ENCODE measurements at places on chromosomes 6 and 20.

DNA sequence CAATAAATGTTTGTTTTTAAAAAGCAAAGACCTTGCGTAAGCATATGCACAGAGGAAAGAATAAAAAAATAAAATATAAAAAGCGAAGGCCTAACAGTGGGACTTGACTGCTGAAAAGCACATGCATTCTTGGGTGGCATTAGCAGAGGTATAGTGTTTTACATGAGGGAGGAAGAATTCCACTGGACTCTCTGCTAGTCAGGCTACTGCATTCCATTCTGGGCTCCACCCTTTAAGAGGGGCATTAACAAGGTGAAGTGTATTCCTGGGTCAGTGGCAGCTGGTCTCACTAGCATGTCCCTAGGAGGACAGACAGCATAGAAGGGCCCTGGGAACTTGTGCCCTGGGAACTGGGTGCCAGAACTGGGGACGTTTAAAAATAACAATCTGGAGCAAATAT lies 134.1 kb downstream of the SOBP start:
- DNase-seq: no peak

- no peak for DNase-seq
These were observed 395.8 kb upstream of the PLCB4 start for GRCh38 chr20:8673116-8673515.

- peak; percentile 74 for DNase-seq
These were observed 30.0 kb downstream of the KCNG1 start for GRCh38 chr20:50992733-50993457.

- DNase-seq: no peak
These were observed 174.8 kb downstream of the IBTK start for GRCh38 chr6:82072751-82073150.

- no peak for DNase-seq
These were observed 24.6 kb upstream of the SPTLC3 start for GRCh38 chr20:12984069-12984765.

- DNase-seq: no peak
These were observed 42.4 kb upstream of the EPB41L1 start for GRCh38 chr20:36112112-36112511.

- no peak for DNase-seq
These were observed 48.9 kb downstream of the DEK start for GRCh38 chr6:18215436-18215835.

DNA sequence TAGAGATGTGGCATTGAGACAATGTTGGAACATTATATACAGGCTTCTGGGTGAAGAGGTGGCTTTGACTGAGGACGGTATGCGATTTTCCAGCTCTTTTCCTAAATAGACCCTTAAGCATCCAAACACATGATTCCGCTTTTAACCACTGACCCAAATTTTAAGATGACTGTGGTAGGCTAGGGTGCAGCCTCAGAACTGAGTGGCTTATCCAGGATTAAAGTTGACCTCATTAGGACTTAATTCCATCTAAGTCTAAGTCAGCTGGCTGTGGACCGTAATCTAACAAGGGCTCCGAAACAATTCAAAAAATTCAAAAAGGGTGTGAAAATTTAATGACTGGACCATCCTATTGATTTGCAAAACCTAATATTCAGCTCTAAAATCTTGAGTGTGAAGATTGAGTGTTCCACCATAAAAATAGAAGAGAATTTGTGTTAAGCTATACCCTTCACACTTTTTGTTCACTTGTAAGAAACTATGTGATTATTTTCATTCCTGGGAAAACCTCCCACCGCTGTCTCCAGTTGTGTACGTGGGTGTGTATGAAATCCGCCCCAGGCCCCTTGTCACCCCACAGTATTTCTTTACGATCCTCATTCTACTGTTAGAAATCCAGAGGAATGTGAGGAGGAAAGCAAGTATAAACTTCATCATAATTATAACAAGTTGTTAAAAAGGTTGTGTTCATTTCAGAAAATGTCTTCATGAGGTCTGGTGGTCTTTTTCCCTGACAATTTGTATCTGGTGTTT lies 2.7 kb downstream of the PCMTD2 start:
- no peak for DNase-seq

DNA sequence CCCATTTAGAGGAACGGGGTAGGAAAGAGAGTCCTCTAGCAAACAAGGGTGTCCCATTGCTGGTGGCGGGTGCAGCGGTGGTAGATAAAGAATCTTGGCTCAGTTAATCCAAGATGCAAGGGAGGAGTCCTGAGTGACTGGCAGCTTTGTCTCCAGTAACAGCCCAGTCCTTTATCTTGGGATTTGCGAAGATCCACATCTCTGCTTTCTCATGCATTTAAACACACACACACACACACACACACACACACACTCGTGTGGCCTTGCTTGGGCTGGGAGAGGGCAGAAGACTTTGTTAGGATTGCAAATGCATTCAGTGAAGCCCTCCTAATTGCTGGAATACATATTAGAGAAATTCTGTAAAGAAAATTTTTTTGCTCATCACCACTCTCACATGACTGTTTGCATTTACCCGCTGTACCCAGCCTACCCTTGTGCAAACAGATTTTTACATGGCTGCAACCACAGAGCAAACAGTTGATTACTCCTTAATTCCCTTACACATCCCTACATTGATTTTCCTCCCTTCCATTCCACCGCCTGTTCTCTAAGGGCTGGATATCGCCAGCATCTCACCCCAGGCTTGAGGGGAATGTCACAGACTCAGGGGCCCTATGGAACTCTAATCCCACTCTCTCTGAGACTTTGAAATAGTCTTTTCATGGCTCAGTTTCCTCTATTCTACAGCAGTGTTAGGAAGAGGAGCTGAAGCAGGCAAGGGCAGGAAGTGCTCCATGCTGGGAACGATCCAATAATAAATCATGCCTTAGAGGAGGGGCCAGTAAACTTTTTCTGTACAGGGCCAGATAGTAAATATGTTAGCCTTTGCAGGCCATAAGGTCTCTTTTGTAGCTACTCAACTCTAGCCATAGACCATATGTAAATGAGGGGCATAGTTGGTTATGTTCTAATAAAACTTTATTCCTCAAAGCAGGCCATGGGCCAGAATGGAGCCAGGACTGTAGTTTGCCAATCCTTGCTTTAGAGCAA lies 3.5 kb downstream of the C6orf132 start:
- DNase-seq: peak; percentile 44

GRCh38 chr20:51554538-51555165 lies 12.1 kb upstream of the NFATC2 start:
- no peak for DNase-seq

DNA sequence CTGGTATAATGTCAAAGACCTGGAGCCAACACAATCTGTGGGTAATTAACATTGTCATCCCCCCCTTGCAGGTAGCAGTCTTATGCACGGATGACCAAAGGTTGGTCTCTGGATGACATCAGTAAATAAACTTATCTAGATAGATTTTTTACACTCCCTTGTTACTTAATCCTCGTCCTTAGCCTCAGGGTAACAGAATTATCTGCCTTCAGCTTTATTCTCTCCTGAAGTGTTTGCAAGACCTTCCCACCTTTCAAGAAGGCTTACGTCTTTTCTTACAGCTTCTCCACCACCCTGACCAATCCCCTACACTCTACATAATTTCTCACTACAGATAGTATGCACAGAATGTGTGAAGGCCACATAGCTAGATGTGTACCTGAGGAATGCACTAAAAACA lies 434.8 kb upstream of the HTR1E start:
- no peak for DNase-seq

GRCh38 chr6:17790489-17790888 lies 83.8 kb upstream of the NUP153 start:
- no peak for DNase-seq

- no peak for DNase-seq
These were observed 33.1 kb upstream of the FAM135A start for GRCh38 chr6:70380252-70380651.

DNA sequence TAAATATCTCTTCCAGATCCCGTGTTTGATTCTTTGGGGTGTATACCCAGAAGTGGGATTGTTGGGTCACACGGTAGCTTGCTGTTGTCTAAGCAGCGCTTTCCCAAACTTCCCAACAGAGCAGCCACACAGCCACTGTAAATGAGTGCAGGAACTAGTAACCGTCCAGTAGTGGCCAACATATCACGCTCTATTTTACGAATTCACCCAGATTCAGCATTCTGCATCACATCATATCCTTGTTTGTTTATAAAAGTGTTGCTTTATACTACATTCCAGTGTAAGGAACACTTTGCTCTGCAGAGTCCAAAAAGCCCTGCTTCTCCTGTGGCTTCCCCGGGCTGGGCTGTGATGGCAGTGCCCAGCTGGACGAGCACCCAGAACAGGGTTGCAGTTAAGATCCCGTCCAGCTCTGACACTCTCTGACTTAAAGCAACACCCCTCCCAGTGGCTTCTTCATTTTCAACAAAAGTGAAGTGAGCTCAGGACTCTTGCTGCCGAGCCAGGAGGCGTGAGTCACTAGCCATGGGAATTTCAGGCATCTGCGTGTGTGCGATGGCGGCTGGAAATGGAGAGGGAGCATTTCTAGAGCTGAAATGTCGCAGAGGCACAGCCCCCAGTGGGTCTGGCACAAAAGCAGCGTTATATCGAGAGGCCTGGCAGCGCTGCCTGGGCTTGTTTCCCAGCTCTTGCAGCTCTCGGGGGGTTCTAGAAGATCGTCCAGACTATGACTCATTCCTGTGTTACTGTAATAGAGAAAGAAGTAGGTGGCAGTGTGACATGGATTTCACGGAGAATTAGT lies 216.3 kb upstream of the ECI2 start:
- peak; percentile 32 for DNase-seq

DNA sequence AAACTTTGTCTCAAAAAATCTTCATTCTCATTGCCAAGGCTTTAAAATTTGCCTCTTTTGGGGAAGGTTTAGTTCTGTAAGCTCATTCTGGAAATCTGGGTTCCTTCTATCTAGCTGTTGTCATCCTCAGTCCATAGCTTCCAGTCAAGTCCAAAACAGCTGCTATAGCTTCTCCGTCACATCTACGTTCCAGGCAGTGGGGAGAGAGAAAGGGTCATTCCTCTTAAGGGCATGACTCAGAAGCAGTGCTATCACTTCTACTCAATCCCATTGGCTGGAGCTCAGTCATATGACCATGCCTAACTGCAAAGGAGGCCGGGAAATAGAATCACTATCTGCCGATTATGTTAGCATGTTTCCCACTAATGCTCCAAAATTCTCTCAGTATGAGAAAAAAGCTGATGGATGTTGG lies 141.4 kb upstream of the PTPN1 start:
- no peak for DNase-seq

DNA sequence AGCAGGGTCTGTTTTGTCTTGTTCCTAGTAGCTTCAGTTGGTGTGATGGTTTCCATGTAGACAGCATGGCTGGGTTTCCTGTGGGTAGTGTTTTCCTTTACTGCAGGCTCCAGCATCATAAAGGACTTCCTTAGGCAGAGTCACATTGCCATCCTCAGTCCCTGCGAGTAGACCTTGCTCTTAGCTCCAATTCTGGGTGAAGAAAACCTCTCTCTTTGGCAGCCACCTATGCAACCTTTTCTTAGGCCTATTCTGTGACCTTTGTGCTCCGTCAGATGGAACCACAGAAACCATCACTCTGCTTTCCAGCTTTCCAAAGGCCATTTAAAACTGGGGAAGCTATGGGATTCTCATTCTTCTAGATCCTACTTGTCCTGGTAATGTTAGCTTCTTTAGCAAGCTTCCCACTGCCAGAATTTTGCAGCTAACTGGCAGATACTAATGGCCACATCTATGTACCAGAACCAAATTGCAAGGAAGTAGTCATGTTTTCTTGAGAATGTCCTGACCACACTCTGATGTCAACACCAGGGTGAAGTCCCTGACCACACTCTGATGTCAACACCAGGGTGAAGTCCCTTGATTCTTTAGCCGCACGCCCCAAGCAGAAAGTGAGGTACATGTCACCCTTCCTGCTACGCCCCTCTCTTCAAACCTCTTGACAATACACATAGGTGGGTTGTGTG lies 646.6 kb upstream of the HS3ST5 start:
- DNase-seq: no peak

GRCh38 chr20:23050847-23051627 lies 1.6 kb upstream of the THBD start:
- DNase-seq: peak; percentile 58

GRCh38 chr20:1894471-1894950 lies 696 bp upstream of the SIRPA start:
- DNase-seq: peak; percentile 53

DNA sequence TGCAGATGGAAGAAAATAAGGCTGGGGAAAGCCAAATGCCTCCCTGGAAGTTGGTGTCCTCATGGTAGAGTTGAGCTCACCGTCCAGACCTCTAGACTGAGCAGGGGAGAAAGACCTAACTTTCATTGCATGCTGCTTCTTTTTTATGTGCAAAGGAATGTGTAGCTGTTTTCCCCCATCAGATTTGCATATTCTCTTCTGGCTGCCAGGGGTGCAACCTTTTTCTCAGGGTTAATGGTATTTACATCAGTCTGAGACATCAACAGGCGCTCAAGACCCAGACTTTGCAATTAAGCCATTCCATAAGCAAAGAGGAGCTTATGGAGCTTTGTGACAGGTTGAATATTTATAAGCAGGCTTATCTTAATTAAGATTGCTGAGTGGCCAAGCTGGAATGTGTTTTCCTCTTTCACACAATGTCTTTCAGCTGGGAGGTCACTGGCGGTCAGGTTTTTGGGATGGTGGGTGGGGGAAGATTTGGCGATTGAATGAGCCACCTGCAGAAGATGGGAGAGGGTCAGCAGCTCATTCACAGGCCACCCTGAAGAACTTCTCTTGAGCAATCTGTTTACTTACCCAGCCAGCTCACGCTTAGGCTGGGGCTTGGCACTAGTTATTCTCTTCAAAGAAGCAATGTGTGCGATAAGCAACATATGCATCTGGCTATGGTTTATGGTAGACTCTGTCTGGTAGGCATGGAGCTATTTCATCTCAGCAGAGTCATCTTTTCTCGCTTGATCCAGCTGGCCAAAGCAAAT lies 88.6 kb downstream of the SCP2D1 start:
- DNase-seq: no peak

- DNase-seq: no peak
These were observed 36.2 kb downstream of the FYN start for GRCh38 chr6:111837007-111837406.

DNA sequence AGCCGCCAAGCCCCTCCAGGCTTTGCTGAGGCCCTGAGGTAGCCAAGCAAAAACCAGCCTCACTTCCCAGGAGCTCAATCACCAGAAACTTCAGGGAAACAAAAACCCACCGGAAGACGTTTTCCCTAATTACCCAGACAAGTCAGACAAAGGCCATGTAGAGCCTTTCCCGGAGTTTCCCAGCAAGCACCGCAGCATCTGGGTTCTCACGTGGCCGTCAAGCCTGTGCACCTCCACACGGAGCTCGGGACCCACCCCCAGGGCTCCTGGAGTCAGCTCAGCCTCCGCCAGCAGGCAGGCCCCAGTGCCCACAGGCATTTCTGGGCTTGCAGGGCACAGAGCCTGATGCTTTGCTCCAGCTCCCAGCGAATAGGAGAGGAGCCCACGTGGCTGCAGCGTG lies 10.1 kb upstream of the MRGBP start:
- DNase-seq: no peak

- DNase-seq: no peak
These were observed 20.6 kb upstream of the SLC9A8 start for GRCh38 chr20:49792006-49792405.

DNA sequence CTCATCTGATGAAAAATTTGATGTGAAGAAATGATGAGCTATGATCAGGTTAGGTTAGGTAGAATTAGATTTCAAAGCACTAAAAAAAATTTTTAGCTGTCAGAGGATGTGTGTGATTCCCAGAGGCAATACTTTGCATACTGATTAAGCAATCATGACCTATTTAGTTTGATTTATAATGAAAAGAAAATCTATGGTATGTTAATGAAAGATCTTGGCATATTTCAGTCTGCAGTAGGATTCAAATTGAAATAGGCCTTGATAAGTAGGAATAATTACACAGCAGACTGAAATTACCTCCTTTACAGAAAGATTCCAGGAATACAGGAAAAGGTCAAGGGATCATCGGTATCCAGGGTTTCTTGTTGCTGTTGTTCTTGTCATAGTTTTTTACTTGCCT lies 69.3 kb downstream of the HDDC2 start:
- no peak for DNase-seq

Data from colonic mucosa (tissue), 4 donors.